ENCODE measurements at places on chromosomes 2 and 18. TPM values are rescaled to one million over a fixed set of nuclear protein-coding genes. Genes with fewer than 3 reads are reported as not detected.

Gene SERPINB4
- total RNA-seq, result 1.9 TPM

Gene OSBPL6
- total RNA-seq, result 10.4 TPM

Gene TAF4B
- total RNA-seq, result 7.8 TPM

Gene ALPI
- not detected for total RNA-seq

Gene SLC14A1
- not detected for total RNA-seq
